ENCODE measurements at places on chromosomes 11 and 22. TPM values are rescaled to one million over a fixed set of nuclear protein-coding genes. Genes with fewer than 3 reads are reported as not detected.

- no peak for DNase-seq
Measured at GRCh38 chr11:16380941-16381568, 24.7 kb upstream of the SOX6 start.

DNA sequence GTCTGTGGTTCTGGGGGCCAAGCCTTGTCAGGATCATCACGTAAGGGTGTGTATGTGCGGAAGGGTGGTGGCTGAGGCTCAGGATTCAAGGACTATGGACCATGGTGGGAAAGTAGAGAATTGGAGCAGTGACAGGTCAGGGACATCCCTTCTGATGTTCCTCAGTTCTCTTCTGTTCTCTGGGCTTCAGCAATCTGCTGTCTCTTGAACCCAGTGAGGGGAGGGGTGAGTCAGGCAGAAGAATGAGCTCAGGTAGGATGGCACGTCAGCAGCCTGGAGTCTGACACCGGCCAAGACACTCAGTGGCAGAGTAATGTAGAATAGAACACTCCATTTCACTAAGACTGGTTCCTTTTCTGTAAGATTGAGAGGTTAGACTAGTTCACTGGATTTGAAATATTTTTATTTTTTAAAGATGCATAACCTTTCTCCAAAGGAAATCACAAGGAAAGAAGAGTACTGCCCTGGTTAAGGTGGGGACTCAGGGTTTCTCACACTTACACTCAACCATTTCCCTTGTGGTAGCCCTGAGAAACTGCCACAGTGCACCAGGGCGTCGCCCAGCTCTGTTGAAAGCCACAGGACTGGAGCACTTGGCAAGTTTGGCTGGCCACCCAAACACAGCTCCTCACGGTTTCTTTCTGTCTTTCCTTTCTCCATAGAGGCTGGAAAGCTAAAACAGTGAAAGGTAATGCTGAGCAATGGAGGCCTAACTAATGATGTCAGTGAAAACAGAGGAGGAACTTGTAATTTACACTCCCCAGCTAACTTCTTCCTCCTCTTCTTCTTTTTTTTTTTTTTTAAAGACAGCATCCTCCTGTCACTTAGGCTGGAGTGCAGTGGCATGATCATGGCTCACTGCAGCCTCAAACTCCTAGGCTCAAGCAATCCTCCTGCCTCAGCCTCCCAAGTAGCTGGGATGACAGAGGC, 23.1 kb upstream of the MICAL2 start:
- DNase-seq, result no peak

DNA sequence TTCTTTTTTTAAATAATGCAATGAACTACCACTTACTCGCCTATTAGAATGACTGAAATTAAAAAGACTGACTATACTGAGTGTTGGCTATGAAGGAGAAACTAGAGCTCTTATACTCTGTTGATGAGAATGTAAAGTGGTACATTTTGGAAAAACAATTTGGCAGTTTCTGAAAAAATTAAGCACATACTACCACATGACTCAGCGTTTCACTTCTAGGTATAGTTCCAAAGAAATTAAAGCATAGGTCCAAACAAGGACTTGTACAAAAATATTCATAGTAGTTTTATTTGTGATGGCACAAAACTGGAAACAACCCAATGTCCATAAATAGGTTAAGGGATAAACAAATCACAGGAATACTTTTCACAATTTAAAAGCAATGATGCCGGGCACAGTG, 22.4 kb upstream of the SLC29A2 start:
- DNase-seq, result no peak

GRCh38 chr22:48365386-48365785, 1462.3 kb downstream of the BRD1 start:
- no peak for DNase-seq

E2F8 gene
- 9.8 TPM for polyA plus RNA-seq

ZNF70 gene
- 8.6 TPM for polyA plus RNA-seq

CBLIF gene
- polyA plus RNA-seq, result 0.27 TPM
